ENCODE measurements at places on chromosomes 2 and 18.

- no peak for DNase-seq
These were observed 240.2 kb downstream of the TGIF1 start for GRCh38 chr18:3689986-3690763.

- no peak for DNase-seq
These were observed 56.8 kb upstream of the SPAG16 start for GRCh38 chr2:213227458-213227857.

DNA sequence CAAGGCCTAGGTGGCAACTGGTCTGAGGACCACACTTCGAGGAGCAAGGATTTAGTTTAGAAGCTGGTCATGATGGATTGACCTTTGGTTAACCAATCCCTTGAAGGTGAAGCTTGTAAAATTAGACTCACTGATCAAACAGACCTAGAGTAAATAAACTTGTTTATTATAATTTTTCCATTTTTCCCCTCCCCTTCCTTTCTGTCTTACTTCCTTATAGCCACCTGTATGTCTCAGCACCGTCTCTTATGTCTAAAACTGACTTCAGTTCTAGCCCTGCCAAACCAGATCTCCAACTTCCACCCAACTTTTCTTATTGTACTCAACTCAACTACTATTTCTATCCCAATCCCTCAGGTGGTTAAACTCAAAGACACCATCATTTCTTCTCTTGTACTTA lies 92.8 kb upstream of the THOC1 start:
- no peak for DNase-seq

- DNase-seq = no peak
These were observed 130.3 kb downstream of the NEDD4L start for GRCh38 chr18:58174285-58174684.

DNA sequence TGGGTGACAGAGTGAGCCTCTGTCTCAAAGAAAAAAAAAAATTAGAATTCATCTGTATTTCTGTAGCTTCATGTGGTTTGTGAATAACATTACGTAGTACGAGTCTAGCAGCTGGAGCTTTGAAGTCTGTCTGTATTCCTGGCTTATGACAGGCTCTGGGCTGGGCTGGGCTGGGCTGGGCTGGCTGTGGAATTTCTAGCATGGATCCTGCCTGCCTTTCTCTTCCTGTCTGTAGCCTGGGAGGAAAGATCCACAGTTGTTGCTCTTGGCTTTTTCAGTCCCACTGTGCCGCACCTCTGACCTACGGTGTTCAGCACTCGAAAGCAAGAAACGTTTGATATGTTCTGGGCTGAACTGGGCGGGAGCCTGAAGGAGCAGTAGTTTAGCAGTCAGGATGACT lies 55.4 kb downstream of the BOLA3 start:
- DNase-seq = no peak

GRCh38 chr2:80326214-80326613 lies 21.7 kb upstream of the LRRTM1 start:
- no peak for DNase-seq

DNA sequence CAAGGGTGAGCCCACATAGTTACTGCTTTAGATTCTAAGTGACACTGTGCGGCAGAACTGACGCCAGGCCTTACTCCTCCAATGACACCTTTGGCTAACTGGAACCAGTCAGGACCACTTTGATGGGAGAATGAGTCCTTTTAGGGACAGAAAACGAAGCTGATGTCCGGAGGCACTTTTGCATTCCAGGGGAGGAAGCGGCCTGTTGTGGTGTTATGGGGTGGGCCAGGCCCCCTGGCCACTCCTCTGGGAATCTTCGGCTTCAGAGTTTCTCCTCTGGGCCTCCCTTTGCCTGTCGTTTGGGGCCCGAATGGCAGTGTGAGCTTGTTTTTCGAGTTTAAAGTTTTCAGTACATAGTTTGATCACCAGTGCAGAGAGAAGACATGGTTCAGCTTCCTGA lies 65.9 kb downstream of the MBP start:
- no peak for DNase-seq

GRCh38 chr18:23538870-23539269 lies 35.6 kb downstream of the RMC1 start:
- no peak for DNase-seq

DNA sequence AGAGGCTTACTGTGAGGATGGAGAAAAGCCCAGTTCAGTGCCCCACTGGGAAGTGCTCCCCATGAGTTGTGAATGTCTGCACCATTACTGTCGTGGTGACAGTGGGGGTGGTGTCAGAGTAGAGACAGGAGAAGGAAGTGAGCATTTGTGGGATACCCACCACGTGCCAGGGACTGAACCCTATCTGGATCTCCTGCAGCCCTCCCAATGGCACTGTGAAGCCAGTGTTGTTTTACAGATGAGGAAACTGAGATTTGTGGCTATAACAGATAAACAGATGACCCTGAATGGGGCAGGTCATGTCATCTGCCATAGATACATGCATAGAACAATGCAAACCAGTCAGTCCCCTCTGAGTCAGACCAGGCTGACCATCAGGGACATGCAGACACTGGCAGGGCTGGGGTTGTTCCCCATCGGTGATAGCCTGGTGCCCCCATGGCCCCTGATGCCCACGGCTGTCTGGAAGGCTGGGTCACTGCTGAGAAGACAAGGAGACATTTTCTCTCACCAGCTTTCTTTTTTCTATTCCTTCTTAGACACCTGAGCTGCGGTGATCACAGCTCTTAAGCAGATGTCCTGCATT lies 60.8 kb downstream of the EMILIN2 start:
- no peak for DNase-seq

DNA sequence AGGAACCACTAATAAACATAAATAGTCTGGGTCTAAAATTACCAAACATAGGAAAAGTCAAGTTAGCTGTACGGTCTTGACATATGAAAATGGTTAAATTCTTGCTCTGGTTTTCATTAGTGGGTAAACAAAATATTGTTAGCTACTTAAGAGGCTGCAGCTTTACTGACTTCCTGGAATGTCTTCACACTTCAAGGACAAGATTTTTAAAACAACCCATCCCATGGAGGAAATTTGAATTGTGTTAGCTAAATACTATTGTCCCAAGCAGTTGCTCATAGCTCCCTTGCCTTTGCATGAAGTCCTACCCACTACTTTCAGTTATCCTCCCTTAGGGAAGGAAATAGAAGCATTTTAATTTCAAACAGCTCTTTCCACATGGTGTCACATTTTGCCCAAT lies 128.5 kb downstream of the EPHA4 start:
- DNase-seq = no peak

DNA sequence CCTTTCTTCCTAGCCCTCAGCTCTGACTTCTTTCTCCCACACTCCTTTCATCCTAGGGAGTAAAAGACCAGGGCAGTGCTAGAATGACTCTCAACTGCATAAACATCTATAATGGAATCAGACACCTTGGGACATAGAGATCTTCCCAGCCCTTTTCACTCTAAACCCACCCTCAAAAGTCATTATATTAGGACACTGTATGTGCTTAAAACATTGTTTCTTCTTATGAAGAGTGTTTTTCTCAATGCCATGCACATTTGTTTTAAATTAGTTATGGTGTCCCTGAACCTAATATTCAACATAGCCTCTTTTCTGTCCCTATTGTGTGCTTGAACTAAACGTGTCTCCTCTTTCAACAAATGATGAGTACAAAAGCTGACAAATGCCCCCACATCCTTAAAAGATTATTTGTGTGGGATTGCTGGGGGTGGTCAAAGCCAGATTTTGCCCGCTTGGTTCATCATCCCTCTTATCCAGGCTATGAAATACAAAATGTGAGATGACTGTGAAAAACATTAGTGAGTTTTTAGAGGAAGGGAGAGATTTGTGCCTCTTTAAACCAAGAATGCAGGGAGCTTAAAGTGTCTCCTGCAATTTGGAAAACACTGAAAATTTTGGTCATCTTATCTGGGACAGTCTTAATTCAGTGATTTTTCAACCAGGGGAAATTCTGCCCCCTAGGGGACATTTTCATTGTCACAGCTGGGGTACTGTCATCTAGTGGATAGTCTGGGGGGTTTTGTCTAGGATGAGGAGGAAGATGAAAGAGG lies 29.0 kb downstream of the SERPINB5 start:
- no peak for DNase-seq

- DNase-seq = no peak
These were observed 1.1 kb upstream of the APCDD1 start for GRCh38 chr18:10453261-10453805.

DNA sequence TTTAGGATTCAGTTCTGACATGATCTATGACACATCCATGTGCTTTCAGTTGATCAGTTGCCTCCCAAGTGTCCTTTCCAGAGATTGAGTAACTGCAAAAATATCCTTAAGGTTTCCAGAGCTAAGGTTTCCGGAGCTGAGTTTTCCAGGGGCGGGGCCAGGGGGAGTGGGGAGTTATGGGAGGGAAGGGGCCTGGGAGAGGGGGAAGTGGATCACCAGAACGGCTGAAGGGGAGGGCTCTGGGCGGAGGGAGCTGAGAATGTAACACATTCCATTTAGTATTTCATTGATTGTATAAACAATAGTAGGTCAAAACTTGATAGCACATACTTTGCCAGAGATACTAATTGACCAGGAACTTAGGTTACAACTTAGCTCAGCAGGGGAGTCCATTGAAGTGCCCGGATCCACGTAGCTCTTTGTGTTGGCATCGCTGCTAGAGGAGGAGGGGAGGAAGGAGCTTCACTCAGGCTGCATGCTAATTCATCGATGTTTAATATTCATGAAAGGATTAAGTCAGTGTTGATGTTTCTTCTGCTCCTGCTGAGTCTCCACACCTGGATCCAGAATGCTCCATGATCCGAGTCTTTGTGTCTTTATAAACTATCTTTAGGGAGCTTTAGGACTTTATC lies 289.8 kb downstream of the ALPK2 start:
- DNase-seq = peak; percentile 48

Data from NCI-H510A (cell line).